ENCODE measurements at places on chromosomes 7 and 10. TPM values are rescaled to one million over a fixed set of nuclear protein-coding genes. Genes with fewer than 3 reads are reported as not detected.

Gene RPEL1
- not detected for total RNA-seq

Gene LHFPL3
- not detected for total RNA-seq

Gene CLDN12
- total RNA-seq: 23.8 TPM

Gene DLG5
- 26.6 TPM for total RNA-seq

Gene AGR3
- total RNA-seq: not detected

Gene SPDYE16
- not detected for total RNA-seq

Gene SLC18A3
- not detected for total RNA-seq

Gene FBXO24
- total RNA-seq: not detected

Gene CALHM1
- not detected for total RNA-seq

Gene TMEM139
- total RNA-seq: 0.85 TPM

Gene HPSE2
- not detected for total RNA-seq

Gene WEE2
- total RNA-seq: not detected

Gene CLEC2L
- total RNA-seq: not detected

Gene SIRT1
- total RNA-seq: 25.1 TPM

Gene NEUROD6
- not detected for total RNA-seq

Gene LAMB1
- 132 TPM for total RNA-seq

Gene MET
- 96.4 TPM for total RNA-seq

Gene HSPB1
- total RNA-seq: 655 TPM

Gene NUP42
- total RNA-seq: 23.3 TPM

Gene AMZ1
- not detected for total RNA-seq

Gene RSPH10B
- not detected for total RNA-seq

Gene CLRN3
- total RNA-seq: not detected

Gene OR2AE1
- not detected for total RNA-seq

Gene CELF2
- total RNA-seq: not detected

Gene CLCN1
- total RNA-seq: 0.06 TPM

Gene PSMG3
- 102 TPM for total RNA-seq

Gene RASA4B
- 2.1 TPM for total RNA-seq

Gene BLOC1S2
- total RNA-seq: 121 TPM

Gene IFIT1B
- not detected for total RNA-seq

Gene CCDC172
- total RNA-seq: not detected

Gene HOXA5
- total RNA-seq: 6.8 TPM

Gene ZPBP
- not detected for total RNA-seq

Gene ACTR3C
- total RNA-seq: not detected

Gene ARMH3
- total RNA-seq: 11.9 TPM

Gene EMX2
- total RNA-seq: not detected

Gene C10orf67
- 0.11 TPM for total RNA-seq

Gene CRTAC1
- total RNA-seq: 1.1 TPM

Gene MRC1
- total RNA-seq: not detected

Gene ABCA13
- total RNA-seq: 0.05 TPM

Gene HELLS
- total RNA-seq: 32.6 TPM

Gene AGAP5
- total RNA-seq: 1.4 TPM

Gene PDLIM1
- 155 TPM for total RNA-seq

Gene SP4
- total RNA-seq: 1.1 TPM
